Activated B cell treated with CpG ODN at 0.5 μM for 24 hours (primary cell): ENCODE measurements at places on chromosomes 5 and 9.

GRCh38 chr5:159128070-159128541 lies 28.4 kb upstream of the EBF1 start:
- no peak for DNase-seq
- no peak overlapping the region for H3K27ac ChIP-seq
- no peaks in the 10 kb centered on the region for H3K4me1 ChIP-seq
- no peaks in the 10 kb centered on the region for H3K27me3 ChIP-seq

GRCh38 chr5:54695198-54695966 lies 177.8 kb downstream of the SNX18 start:
- no peaks in the 10 kb centered on the region for H3K36me3 ChIP-seq
- no peak overlapping the region for H3K4me3 ChIP-seq
- no peaks in the 10 kb centered on the region for H3K27me3 ChIP-seq

- peaks cover 2% of the 10 kb centered on the region for H3K36me3 ChIP-seq
- no peaks in the 10 kb centered on the region for H3K27me3 ChIP-seq
- no peaks in the 10 kb centered on the region for H3K4me1 ChIP-seq
- no peak for DNase-seq
- no peak overlapping the region for H3K4me3 ChIP-seq
Measured at GRCh38 chr5:103546858-103547257, 15.7 kb downstream of the NUDT12 start.

DNA sequence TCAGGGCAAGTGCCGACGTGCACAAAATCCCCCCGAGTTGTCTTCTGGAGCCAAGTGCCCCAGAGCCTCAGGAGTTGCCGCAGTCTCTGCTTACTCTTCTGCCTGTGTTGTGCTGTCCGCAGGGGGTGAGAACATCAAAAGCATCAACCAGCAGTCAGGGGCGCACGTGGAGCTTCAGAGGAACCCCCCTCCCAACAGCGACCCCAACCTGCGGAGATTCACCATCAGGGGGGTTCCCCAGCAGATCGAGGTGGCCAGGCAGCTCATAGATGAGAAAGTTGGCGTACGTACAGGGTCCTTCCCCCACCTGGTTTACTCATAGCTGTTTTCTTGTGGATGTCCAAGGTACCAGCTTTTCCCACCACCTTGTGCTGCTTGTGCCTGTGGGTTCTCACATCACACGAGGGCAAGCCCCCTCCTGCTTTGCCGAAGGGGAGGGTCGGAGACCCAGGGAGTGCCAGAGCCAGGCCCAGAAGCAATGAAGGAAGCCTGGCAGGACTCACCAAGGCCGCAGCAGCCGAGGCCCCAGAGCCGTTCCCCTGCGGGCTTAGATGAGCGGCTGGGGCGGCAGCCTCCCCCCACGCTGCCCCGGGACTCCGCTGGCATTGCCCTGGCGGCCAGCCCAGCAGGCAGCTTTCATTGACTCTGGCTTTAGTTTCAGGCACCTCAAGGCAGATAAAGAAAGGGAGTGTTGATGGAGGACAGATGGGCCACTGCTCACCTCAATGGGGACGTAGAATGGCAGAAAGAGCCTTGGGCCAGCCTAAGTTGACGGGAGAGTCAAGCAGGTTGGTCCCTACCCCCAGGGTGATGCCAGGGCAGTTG lies 33.7 kb upstream of the PRDM12 start:
- peaks cover 84% of the 10 kb centered on the region for H3K36me3 ChIP-seq
- no peak for DNase-seq
- no peak overlapping the region for H3K27ac ChIP-seq
- no peaks in the 10 kb centered on the region for H3K4me1 ChIP-seq
- no peak overlapping the region for H3K4me3 ChIP-seq

- no peak overlapping the region for H3K4me3 ChIP-seq
- no peak for DNase-seq
- H3K27me3 ChIP-seq: peaks cover 4% of the 10 kb centered on the region
- H3K36me3 ChIP-seq: no peaks in the 10 kb centered on the region
- H3K27ac ChIP-seq: no peak overlapping the region
- H3K4me1 ChIP-seq: no peaks in the 10 kb centered on the region
Measured at GRCh38 chr5:157187046-157187754, 6.6 kb downstream of the ITK start.

- no peak overlapping the region for H3K4me3 ChIP-seq
- DNase-seq: no peak
- H3K27ac ChIP-seq: no peak overlapping the region
- H3K27me3 ChIP-seq: no peaks in the 10 kb centered on the region
Measured at GRCh38 chr5:142683116-142683515, 2.8 kb downstream of the FGF1 start.

DNA sequence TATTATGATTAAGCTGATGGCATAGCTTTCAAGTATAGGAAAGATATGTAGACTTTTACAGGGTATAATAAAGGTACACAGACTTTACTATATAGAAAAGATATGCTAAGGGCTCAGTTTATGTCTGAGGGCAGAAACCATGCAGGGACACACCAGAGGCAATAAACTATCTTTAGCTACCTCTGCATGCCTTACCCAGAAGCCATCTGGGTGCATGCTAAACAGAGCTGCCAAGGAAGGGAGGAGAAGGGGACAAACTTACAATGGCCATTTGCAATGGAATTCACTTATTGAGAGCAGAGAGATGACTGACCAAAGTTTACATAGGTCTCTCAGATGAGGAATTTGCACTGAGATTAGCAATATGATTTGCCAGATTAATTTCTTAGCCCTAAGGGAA lies 143.1 kb upstream of the NR4A3 start:
- H3K27me3 ChIP-seq: no peaks in the 10 kb centered on the region
- DNase-seq: no peak
- H3K27ac ChIP-seq: no peak overlapping the region
- no peak overlapping the region for H3K4me3 ChIP-seq
- H3K4me1 ChIP-seq: peaks cover 27% of the 10 kb centered on the region
- no peaks in the 10 kb centered on the region for H3K36me3 ChIP-seq

DNA sequence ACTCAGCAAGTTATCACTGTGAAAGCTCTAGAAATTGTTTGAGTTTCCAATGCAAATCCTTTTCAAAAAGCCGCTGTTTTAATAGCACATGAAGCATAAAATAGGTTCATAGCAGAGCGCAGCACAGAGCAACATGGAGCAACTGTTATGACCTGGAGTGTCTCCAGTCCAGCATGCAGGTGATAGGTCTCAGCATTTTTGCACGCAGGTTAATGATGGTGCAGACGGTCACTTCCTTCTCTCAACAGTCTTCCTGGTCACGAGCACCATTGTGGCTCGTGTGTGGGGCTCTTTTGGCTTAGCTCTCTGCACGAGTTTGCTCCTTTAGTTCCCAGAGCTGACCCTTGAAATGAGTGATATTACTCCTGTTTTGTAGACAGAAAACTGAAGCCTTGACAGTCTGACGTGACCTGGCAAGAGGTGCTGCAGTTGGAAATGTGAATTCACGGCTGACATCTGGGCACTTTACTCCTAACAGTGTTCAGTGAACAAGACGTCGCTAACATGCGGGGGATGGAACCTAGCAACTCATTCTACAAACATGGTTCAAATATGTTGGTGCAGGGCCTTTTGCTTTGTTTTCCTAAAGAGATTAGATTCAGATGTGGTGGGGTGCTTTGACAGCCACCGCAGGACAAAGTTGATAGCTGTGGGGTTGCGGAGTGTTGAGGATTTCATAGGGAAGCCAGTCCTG lies 10.0 kb downstream of the TENT4A start:
- H3K4me1 ChIP-seq: peaks cover 89% of the 10 kb centered on the region
- no peaks in the 10 kb centered on the region for H3K27me3 ChIP-seq
- H3K36me3 ChIP-seq: peaks cover 49% of the 10 kb centered on the region
- no peak for DNase-seq
- H3K27ac ChIP-seq: no peak overlapping the region

GRCh38 chr5:168859471-168859870 lies 280.3 kb upstream of the PANK3 start:
- no peak overlapping the region for H3K4me3 ChIP-seq
- H3K36me3 ChIP-seq: no peaks in the 10 kb centered on the region
- peaks cover 8% of the 10 kb centered on the region for H3K27me3 ChIP-seq
- no peaks in the 10 kb centered on the region for H3K4me1 ChIP-seq

GRCh38 chr5:115977096-115977495 lies 14.8 kb downstream of the LVRN start:
- peaks cover 12% of the 10 kb centered on the region for H3K27me3 ChIP-seq
- DNase-seq: no peak
- no peak overlapping the region for H3K27ac ChIP-seq

DNA sequence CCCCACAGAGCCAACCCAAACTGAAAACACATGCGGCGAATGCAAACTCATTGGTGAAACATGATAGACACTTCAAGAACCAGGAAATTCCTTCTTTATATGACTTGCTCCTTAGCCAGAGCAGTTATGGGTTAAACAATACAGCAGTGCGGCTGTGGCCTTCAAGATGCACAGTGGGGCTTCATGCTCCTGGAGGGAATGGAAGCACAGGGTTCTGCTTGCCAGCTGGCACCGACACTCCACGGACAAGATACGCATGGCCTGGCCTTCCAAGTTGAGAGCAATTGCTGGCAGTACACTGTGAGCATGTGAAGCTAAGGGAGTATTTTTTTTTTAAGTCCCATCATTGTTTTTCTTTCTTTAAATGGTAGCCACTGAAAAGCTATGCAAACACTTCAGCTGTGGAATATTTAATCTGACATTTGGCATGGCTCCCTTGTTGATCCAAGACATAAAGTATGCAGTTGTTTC lies 451.6 kb upstream of the CD180 start:
- H3K36me3 ChIP-seq: no peaks in the 10 kb centered on the region
- no peaks in the 10 kb centered on the region for H3K27me3 ChIP-seq
- H3K27ac ChIP-seq: no peak overlapping the region
- DNase-seq: no peak
- H3K4me1 ChIP-seq: no peaks in the 10 kb centered on the region
